Left cardiac atrium (tissue), 4 donors: ENCODE measurements at places on chromosomes 3 and 15. TPM values are rescaled to one million over a fixed set of nuclear protein-coding genes. Genes with fewer than 3 reads are reported as not detected.

The CCR2 gene
- total RNA-seq, result 1.9 TPM

The GADL1 gene
- not detected for total RNA-seq

DNA sequence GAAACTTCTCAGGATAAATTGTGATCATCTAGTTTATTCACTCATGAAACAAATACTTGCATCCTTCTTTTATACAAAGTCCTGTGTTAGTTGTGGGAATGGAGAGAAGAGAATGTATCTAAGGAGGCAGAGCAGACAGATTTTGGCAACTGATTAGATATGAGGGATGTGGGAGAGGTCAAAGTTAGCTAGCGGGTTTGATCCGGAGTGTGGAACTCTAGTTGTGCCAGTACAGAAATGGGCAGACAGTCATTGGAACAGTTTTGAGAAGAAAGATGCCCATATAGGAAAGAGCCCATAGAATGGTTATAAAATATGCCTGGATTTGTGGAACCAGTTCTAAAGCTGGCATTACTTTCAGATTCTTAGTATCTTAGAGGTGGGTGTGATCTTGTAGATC is 141.1 kb downstream of the FNDC3B start:
- DNase-seq, result no peak

The PML gene
- 23.4 TPM for total RNA-seq

The WDR72 gene
- 0.10 TPM for total RNA-seq

DNA sequence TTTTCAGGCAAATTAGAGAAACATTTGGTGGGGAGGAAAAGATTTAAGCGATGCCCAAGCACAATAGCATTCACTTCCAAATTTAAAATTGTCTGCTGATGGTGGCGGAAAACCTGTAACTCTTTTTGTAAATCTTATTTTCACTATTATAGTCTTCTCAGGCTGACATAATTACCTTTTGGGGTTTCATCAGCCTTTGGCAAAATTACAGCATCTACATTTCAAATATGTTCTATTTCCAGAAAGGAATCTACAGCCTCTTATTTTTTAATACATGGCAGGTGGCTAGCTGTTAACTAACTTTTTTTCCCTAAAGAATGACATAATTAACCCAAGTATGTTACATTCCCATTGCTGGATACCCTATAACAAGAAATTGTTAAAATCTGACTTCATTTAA is 391.5 kb upstream of the CCDC54 start:
- no peak for DNase-seq

- no peak for DNase-seq
Measured at GRCh38 chr15:34610354-34610753, 26.9 kb upstream of the GOLGA8B start.

- no peak for DNase-seq
Measured at GRCh38 chr15:56628893-56629532, 104.3 kb downstream of the ZNF280D start.

- no peak for DNase-seq
Measured at GRCh38 chr3:128508852-128509251, 15.9 kb upstream of the GATA2 start.

GRCh38 chr3:132643366-132643765 is 16.2 kb downstream of the ACAD11 start:
- DNase-seq, result no peak

DNA sequence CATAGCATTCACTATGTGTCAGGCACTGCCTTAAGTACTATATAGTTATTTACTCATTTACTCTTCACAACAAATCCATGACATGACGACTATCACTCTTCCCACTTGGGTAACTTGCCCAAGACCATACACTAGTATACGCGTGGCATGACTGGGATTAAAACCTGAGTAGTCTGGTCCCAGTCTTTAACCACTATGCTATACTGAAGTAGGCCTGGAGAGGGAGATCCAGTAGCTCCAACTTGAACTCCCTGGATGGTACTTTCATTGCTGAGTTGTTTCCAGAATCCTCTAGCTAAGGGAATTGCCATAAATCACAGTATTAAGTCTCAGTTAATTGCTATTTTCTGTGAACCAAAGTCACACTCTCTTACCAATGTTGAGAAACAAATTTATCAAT is 116.2 kb upstream of the LSAMP start:
- DNase-seq, result no peak

The RPN1 gene
- total RNA-seq, result 170 TPM

DNA sequence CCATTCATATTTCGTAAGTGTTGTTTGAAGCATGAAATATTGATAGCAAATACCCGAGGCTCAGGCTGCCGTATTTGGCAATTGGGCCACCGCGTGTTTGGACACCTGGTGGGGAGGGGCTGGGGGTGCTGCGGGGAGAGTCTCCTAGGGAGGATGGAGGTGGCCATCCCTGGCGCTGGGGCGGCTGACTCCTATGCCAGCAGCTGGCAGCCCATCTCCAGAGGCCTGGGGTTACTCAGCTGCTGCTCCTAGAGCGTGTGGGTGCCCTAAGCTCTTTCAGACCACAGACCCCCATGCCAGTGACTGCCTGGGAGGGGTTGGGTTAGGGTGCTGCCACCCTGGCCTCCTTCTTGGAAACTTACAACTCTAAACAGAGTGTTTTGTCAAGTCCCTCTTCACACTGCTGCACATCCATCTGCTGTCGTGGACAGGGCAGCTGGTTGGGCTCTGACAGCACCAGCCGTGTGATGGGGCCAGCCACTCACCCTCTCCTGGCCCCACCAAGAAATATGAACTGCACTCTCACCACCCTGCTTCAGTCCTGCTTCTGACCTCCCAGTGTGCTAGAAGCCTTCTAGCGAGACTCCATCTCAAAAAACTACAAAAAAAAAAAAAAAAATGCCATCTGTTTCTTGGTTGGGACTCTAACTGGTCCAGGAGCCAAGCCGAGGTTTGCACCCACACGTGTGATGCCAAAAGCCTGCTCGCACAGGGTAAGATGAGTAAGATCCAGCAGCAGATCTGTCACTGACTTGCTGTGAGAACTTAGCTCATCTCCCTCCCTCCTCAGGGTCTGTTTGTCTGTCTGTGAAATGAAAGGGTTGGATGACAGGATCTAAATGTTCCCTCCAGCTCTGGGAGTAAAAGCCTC is 156.2 kb downstream of the MEGF11 start:
- no peak for DNase-seq

DNA sequence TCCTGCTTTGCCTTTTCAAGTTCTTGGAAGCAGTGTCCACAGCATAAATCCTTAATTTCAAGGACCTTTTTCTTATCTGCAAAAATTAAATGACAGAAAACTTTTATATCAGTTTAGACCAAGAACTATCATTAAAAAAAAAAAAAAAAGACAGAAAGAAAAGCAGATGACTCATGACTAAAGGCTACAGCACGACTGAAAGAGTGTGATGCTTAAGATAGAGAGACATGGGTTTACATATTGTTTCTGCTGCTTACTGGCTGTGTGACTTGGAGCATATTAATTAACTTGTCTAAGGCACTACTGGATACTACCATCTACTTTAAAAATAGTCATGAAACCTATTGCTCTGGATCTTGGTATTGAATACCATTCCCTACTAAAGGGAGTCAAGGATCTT is 62.3 kb downstream of the CEP152 start:
- DNase-seq, result no peak

DNA sequence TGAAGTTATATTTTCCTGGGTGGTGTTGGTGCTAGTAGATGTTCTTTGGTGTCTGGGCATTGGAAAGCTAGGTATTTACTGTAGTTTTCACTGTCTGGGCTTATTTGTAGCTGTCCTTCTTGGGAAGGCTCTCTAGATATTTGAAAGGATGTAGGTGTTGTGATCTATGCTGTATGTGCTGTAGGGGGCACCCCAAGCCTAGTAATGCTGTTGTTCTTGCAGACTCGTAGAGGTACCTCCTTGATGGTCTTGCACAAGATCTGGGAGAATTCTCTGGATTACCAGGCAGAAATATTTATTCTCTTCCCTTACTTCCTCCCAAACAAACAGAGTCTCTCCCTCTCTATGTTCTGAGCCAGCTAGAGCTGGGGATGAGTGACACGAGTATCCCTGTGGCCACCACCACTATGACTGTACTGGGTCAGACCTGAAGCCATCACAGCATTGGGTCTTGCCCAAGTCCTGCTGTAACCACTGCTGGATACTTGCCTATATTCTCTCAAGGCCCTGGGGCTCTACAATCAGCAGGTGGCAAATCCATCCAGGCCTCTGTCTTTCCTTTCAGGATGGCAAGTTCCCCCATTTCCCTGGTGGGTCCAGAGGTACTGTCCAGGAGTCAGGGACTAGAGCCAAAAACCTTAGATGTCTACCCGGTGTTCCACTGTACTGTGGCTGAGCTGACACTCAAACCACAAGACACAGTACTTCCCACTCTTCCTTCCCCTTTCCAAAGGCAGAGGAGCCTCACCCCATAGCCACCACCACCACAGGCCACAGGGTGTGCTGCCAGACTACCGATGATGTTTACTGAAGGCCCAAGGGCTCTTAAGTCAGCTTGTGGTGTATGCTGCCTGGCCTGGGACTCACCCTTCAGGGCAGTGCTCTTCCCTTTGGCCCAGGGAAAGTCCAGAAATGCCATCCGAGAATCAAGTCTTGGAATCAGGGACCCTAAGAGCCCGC is 195.2 kb upstream of the DPPA4 start:
- no peak for DNase-seq

- no peak for DNase-seq
Measured at GRCh38 chr3:182005219-182005618, 293.5 kb downstream of the SOX2 start.

- DNase-seq, result no peak
Measured at GRCh38 chr3:31055757-31056156, 161.3 kb upstream of the GADL1 start.

The HRH1 gene
- 3.0 TPM for total RNA-seq

- no peak for DNase-seq
Measured at GRCh38 chr15:51917493-51917892, 54.1 kb downstream of the LEO1 start.

GRCh38 chr15:100207053-100207452 is 134.7 kb downstream of the ADAMTS17 start:
- DNase-seq, result no peak
